Left lung (tissue), 14 donors: ENCODE measurements at places on chromosomes 2 and 18.

GRCh38 chr2:118670276-118670675 lies 177.2 kb downstream of the EN1 start:
- DNase-seq: no peak

- no peak for DNase-seq
These were observed 993.1 kb downstream of the TSN start for GRCh38 chr2:122748552-122749011.

GRCh38 chr2:118858485-118859156 lies 11.2 kb upstream of the EN1 start:
- no peak for DNase-seq

DNA sequence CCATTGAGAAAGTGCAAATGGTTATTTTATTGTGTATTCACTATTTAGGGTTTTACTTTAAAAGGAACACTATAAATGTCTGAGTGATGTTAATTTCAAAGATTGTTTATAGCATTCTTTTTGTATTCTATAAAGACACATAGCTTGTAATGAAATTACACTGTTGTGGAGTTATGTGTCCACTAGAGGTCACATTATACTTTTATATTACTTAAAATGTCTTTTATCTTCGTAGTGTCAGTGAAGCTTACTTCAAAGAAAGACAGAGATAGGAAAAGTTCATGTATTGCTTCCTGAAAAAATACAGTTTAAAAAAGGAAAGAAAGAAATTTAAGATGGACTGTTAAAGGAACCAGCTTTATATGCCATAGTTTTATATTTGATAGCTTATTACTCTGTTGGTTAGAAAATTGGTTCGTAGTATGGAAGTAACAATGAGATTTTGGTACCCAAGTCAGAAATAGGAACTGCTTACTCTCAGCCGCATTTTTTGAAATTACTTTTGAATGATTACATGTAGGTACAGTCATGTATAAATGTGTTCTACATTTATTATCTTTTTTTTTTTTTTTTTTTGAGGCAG lies 20.5 kb downstream of the APLF start:
- DNase-seq: peak; percentile 17

DNA sequence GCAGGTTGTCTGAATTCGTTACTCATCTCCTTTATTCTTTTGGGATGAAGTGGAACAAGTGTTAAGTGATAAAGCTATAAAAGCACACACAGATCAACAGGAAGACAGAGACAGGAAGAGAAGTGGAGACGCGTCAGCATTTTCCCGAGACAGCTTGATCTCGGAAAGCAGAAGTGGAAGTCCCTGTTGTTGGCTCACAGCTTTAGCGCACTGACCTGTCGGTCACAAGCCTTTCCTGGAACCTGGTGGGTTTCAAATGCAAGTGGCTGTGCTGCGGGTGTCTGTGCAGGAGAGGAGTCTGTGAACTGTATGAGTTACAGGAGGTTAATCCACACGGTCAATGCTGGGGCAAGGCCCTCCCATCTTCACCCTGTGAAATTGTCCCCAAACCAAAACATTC lies 116.6 kb upstream of the PELI1 start:
- peak; percentile 81 for DNase-seq

GRCh38 chr18:8084160-8084559 lies 517.0 kb downstream of the PTPRM start:
- DNase-seq: peak; percentile 12

GRCh38 chr18:26482569-26482968 lies 65.8 kb downstream of the KCTD1 start:
- DNase-seq: no peak

DNA sequence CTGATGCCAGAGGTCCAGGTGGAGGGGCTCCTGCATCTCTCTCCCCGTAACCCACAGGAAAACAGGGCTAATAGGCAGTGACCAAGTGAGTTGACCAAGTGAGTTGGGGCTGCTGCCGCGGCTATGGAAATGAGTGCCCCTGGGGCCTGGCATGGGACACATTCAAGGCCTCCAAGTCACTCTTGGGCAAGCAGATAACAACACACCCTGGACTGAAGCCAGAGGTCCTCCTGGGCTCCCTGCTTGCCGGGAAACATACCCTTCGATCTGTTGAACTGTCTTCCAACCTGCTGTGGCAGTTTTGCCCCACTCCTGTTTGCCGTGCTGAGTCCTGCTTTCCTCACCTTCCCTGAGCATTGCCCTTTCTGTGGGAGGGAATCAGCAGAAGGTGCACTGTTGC lies 89.2 kb downstream of the LIPG start:
- no peak for DNase-seq

- no peak for DNase-seq
These were observed 35.7 kb downstream of the SH3YL1 start for GRCh38 chr2:228115-228514.

GRCh38 chr2:171008550-171009205 lies 79.6 kb downstream of the GORASP2 start:
- DNase-seq: no peak

GRCh38 chr18:23257686-23258565 lies 122.6 kb downstream of the CABLES1 start:
- no peak for DNase-seq

GRCh38 chr2:217055624-217056023 lies 195.8 kb upstream of the TNP1 start:
- DNase-seq: no peak

- no peak for DNase-seq
These were observed 24.0 kb downstream of the GPR55 start for GRCh38 chr2:230901006-230901405.

DNA sequence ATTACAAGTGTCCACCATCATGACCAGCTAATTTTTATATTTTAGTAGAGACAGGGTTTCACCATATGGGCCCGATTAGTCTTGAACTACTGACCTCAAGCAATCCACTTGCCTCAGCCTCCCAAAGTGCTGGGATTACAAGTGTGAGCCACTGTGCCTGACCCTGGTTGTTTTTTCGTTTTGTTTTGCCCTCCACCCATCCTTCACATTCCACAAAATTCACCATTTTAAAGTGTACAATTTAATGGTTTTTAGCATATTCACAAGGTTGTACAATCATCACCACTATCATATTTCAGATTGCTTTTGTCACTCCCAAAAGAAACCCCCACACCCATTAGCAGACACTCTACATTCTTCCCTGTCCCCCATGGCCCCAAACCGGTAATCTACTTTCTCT lies 215.0 kb downstream of the TPGS2 start:
- no peak for DNase-seq

DNA sequence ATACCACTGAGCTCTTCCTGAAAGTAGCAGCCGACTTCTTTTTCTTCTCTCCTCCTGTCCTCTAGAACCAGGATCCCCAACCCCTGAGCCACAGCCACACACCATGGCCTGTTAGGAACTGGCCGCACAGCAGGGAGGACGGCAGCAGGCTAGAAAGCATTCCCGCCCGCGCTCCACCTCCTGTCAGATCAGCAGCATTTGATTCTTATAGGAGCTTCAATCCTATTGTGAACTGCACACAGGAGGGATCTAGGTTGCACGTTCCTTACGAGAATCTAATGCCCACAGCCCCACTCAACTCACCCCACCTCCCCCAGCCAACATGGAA lies 179.1 kb upstream of the SH3BP4 start:
- DNase-seq: no peak

DNA sequence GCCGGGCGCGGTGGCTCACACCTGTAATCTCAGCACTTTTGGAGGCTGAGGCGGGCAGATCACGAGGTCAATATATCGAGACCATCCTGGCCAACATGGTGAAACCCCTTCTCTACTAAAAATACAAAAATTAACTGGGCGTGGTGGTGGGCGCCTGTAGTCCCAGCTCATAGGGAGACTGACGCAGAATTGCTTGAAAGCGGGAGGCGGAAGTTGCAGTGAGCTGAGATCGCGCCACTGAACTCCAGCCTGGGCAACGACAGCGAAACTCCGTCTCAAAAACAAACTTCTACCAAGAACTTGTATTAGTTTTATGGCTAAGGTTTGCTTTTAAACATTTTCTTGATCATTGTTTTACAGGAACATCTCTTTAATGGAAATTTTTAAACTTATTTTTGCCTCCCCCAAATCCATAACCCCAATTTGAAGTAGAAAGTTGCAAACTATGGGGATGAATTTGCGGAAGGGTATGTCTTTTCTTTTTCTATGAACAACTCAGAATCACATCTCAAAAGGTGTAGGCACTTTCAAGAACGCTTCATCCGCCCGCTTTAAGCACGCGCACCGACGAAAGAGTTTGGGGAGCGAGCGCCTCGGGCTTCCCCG lies 46.8 kb upstream of the PTMA start:
- DNase-seq: no peak

DNA sequence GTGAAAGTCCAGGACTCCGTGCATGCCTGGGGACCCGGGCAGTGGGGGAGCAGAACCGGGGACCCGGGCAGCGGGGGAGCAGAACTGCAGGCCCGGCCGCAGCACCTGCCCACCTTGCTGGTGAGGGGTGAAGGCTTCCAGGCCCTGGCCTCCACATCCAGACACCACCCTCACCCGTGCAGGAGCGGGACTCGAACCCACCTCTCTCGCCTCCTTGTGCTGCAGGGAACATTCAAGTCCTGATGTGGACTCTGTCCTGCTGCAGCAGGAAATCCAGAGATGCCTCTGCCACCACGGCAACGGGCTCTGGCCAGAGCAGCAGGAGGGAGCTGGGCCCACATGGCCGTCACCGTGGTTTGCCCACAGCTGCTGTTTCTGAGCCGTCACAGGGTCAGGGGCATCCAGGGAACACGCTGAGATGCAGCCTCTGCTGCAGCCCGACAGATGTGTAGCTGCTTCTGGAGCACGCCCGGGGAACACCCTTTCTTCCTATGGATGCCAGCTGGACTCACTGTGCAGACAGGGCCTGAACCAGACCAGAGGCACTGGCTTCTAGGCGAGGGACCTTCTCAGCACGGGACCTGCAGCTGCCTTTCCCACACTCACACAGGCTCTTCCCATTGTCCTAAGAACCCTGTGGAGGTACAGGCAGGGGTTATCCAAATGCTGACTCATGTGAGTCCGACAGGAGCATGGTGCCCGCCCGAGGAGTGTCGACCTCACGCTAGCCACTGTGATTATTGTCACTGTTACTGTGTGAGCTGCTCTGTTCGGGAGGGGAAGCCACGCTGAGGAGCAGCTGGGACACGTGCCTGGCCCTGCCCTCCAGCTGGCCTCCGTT lies 89.2 kb upstream of the CTDP1 start:
- no peak for DNase-seq
